ENCODE measurements at places on chromosomes 13 and 19.

GRCh38 chr19:32201636-32202051, 143.8 kb upstream of the ZNF507 start:
- DNase-seq: no peak

DNA sequence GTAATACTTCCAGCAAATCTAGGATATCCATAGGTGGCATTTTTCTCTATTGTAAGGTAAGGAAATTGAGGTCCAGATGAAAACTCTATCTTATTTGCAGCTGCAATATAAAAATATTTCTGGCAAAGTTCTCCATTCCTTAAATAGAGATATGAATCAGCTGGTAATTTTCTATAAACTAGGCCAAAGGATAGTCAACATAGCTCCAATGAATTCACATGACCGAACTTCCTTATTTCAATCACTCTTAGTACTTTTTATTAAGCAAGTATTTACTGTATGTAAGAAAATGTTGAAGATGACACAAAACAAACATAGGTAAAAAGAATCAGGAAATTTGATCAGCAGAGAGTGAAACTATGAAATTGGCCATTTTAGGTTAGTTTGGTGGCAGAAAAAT, 13.0 kb upstream of the LCP1 start:
- DNase-seq: no peak

GRCh38 chr13:51230477-51231105, 8.4 kb downstream of the FAM124A start:
- no peak for DNase-seq

DNA sequence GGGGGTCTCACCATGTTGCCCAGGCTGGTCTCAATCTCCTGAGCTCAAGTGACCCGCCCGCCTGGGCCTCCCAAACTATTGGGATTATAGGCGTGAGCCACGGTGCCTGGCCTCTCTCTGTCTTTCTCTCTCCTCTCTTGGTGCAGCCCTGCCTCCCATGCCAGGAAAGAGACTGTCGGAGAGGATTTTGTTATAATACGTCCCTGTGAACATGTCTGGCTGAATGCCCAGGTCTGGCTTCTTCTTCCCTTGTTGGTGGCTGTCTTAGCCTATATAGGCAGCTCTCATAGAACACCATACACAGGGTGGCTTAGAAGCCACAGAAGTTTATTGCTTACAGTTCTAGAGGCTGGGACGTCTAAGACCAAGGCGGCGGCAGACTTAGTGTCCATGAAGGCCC, 46.4 kb downstream of the PEX11G start:
- no peak for DNase-seq

DNA sequence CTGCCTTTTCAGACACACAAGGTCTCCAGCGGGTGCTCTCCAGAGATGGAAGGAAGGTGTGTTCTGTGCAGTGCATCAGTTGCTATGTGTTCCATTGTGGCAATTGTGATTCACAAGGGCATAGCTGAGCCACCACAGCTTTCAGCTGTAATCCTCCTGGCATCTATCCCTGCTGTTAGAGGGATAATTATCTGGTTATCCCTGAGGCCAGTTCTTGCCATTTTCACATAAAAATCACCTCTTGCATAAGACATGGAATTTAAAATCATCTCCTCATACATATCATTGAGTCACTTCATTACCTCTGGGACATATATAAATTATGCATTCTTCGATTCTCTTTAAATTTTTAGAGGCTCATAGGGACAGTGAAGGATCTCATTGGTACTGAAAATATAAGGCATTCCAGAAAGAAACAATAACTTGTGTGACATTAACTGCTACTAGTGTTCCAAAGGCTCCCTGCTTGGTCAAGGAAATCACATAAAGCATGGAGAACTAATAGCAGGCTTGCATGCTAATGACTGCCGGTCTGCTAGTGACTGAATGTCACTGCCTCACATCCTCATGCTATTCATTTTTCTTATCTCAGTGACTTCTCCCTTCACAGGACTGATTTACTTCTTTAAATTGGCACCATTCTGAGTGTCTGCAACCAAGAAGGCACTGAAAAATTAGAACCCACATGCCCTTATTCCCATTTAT, 214.0 kb downstream of the ENOX1 start:
- no peak for DNase-seq

- no peak for DNase-seq
These were observed 13.7 kb downstream of the EIF3K start for GRCh38 chr19:38632476-38633213.
